ENCODE measurements at places on chromosomes 1 and 21. TPM values are rescaled to one million over a fixed set of nuclear protein-coding genes. Genes with fewer than 3 reads are reported as not detected.

GRCh38 chr1:16014509-16015482 lies 3.0 kb downstream of the HSPB7 start:
- no peaks in the 10 kb centered on the region for H3K27me3 ChIP-seq
- no peak overlapping the region for H3K27ac ChIP-seq
- peaks cover 13% of the 10 kb centered on the region for H3K4me1 ChIP-seq
- DNase-seq = no peak
- no peak overlapping the region for H3K4me3 ChIP-seq

The HP1BP3 gene
- total RNA-seq = 279 TPM

DNA sequence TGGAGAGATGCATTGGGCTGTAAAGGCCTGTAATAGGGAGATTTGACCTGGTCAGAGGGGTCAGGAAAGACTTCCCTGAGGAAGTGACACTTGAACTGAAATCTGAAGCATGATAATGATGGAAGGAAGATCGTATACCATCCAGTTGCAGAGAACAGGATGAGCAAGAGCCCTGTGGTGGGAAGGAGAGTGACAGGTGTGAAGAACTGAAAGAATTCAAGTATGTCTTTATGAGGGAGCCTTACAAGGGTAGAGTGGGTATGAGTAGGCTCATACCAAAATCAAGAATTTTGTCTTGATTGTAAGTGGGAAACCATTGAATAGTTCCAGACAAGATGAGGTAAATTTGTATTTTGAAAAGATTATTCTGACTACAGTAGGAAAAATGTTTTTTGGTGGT lies 129.4 kb downstream of the RASAL2 start:
- H3K27me3 ChIP-seq = no peaks in the 10 kb centered on the region
- H3K4me3 ChIP-seq = no peak overlapping the region
- no peaks in the 10 kb centered on the region for H3K36me3 ChIP-seq
- DNase-seq = no peak

GRCh38 chr1:156931974-156932710 lies 11.7 kb downstream of the LRRC71 start:
- peaks cover 10% of the 10 kb centered on the region for H3K4me1 ChIP-seq
- H3K36me3 ChIP-seq = no peaks in the 10 kb centered on the region
- H3K27ac ChIP-seq = no peak overlapping the region
- peaks cover 52% of the 10 kb centered on the region for H3K27me3 ChIP-seq
- no peak overlapping the region for H3K4me3 ChIP-seq

The MRPL9 gene
- total RNA-seq = 88.7 TPM

- DNase-seq = no peak
- no peaks in the 10 kb centered on the region for H3K36me3 ChIP-seq
- no peak overlapping the region for H3K4me3 ChIP-seq
- H3K27ac ChIP-seq = no peak overlapping the region
These were observed 36.6 kb upstream of the CACHD1 start for GRCh38 chr1:64433308-64433707.

DNA sequence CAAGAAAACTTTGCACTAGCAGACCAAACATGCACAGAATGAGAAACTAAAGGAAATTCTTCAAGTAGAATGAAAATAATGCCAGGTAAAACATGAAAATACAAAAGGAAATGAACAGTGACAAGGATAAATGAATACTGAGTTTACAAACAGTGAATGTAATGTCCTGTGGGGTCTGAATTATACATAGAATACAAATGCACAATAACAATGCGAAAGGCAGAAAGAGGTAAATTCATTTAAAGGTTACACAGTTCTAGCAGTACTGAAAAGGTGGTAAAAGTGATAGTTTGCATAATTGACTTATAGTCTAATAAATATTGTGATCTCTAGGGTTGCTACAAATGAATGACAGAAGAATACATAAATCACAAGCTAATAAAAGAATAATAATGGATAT lies 12.9 kb downstream of the CD55 start:
- H3K27me3 ChIP-seq = no peaks in the 10 kb centered on the region
- no peak for DNase-seq
- H3K4me3 ChIP-seq = no peak overlapping the region
- peak overlapping the region; percentile 75 for H3K27ac ChIP-seq
- peaks cover 12% of the 10 kb centered on the region for H3K4me1 ChIP-seq
- H3K36me3 ChIP-seq = peaks cover 8% of the 10 kb centered on the region

GRCh38 chr21:26945916-26946675 lies 20.8 kb downstream of the ADAMTS5 start:
- DNase-seq = no peak
- H3K36me3 ChIP-seq = no peaks in the 10 kb centered on the region
- H3K27me3 ChIP-seq = no peaks in the 10 kb centered on the region
- no peaks in the 10 kb centered on the region for H3K4me1 ChIP-seq
- H3K4me3 ChIP-seq = no peak overlapping the region

All from T-cell (primary cell).